GM04503 (cell line): ENCODE measurements at places on chromosomes 1 and 21.

GRCh38 chr1:104309673-104310072 lies 560.0 kb downstream of the AMY1C start:
- no peak for DNase-seq

- no peak for DNase-seq
Measured at GRCh38 chr1:91827459-91828321, 58.3 kb downstream of the TGFBR3 start.

DNA sequence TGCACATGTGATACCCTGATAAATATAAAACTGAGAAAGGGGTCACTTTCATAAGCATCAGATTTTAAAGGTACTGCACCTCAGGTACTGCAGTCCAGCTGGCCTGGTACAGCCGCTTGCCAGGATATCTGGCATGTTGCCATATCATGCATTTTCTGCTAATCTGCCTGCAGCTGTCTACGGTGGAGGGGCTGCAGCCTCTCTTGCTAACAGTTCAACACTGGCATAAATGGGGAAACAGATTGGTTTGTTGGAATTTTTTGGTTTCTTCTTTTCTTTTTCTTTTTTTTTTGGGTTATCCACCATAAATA lies 71.5 kb downstream of the MIS18A start:
- DNase-seq: no peak

GRCh38 chr21:42530167-42530518 lies 16.5 kb downstream of the SLC37A1 start:
- no peak for DNase-seq

DNA sequence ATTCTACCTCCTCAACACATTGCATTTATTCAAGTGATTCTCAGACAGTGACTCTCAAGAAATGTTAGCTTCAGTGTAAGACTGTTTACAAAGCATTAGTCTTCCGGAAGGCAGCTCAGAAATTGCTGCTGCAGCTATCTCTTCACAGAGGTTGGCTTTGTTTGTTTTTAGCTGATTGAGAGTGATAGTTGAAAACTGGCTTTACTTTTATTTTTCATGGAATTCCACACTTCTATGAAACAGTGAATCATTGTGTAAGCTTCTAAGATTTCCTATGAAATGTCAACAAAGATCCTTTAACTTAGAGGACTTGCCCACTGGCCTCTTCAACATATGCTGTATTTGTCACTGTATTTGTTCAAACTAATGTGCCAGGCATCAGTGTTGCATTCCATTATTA lies 121.3 kb downstream of the TNNI3K start:
- DNase-seq: no peak

- DNase-seq: no peak
Measured at GRCh38 chr1:159970932-159971342, 16.9 kb upstream of the SLAMF9 start.

- DNase-seq: no peak
Measured at GRCh38 chr1:164515711-164516331, 43.2 kb upstream of the PBX1 start.

- DNase-seq: no peak
Measured at GRCh38 chr1:97489834-97490233, 431.0 kb downstream of the DPYD start.

DNA sequence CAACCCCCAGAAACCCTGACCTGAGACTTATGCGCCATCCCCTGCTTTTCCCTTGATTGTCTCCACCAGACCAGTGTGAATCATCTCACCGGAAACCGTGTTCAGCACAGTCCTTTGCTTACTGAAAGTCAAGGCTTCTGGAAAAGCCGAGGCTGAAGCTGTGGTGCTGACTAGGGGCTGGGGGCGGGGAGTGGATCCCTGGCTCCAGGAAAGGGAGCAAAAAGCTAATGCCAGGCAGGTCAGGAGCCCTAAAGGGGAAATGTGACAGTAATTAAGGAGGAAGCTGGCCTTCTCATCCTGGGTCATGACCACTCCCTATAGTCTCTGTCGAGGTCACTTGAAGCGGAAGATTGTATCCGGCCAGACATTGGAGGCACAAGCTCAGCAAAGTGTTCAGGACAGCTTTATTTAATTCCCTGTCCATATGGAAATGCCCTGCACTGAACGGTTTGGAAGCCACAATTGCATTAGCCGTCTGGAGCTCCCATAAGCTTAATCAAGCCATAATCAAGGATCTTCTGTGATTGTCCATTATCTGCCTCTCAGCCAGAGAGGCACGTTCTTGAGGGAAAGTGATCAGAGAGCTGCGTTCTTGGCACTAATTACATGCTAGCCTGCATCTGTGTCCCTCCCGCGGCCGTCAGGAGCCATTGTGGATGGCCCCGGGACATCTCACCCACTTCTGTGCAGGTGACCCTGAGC lies 403.6 kb downstream of the RRAGC start:
- DNase-seq: no peak

- DNase-seq: peak; percentile 73
Measured at GRCh38 chr1:78722947-78723346, 73.3 kb downstream of the IFI44 start.

GRCh38 chr21:35026153-35026500 lies 23.0 kb downstream of the RUNX1 start:
- DNase-seq: no peak

DNA sequence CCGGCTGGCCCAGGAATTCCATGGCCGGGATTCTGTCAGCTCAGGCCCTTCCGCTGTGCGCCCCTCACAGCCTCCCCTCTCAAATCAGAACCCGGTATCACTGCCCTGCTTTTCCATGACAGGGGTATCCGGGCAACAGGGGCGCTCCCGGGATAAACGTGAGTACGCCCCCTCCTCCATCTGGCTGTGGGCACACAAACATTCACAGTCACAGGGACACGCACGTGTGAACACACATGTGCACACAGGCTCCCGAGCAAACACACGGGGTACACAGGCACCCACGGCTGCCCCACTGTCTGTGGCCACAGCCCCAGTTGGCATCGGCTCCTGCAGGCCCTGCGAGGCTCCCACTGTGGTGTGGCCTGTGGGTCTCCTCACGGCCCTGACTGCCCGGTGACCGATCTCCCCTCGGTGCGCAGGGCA lies 16.7 kb downstream of the COL6A1 start:
- DNase-seq: no peak

DNA sequence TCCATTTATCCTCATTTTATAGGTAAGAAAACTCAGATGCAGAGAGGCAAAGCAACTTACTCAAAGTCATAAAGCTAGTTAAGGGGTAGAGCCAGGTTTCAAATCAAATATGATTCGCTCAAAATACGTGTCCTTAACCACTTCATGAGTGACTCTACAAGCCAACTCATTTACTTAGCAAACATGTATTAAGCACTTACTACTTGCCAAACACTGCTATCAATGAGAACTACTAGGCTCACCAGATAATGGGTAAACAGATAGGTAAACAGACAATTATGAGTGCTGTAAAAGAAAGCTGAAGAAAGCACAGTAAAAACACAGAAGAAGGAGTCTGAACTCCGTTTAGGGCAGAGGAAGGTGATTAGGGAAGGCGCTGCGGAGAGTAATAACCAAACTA lies 65.9 kb downstream of the WDR64 start:
- DNase-seq: no peak

DNA sequence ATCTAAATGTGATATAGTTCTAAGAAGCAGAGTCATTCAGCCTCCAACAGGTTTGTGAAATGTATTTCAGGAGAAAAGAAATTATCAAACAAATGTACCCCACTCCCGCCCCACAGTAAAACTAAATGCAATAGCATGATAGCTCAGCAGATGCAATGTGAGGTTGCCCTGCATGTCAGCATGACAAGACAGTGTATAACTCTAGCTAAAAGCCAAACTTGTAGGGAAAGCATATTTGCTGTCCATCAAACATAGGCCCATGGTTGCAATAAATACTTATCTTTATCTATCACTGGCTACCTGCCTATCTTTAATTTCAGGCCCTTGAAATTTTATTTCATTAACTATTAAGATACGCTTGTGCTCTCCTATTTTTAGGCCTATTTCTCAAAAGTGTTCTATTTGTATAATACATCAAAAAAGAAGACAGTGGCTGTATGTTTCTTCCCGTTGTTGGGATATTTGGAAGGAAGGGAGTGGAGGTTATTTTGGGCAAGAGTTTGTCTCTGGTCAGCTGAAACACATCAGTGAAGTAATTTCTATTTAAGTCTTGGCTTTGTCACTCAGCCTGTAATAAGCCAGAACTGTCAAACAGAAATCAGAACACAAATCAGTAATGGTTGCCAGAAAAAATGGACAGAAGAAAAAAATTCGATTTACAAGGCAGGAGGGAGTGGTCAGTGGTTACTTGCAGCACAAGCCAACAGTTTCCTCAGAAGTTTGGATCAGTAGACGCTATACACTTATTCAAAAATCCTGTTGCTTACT lies 307.4 kb upstream of the ADGRL2 start:
- DNase-seq: no peak

- DNase-seq: no peak
Measured at GRCh38 chr1:205488074-205488723, 16.3 kb upstream of the CDK18 start.

DNA sequence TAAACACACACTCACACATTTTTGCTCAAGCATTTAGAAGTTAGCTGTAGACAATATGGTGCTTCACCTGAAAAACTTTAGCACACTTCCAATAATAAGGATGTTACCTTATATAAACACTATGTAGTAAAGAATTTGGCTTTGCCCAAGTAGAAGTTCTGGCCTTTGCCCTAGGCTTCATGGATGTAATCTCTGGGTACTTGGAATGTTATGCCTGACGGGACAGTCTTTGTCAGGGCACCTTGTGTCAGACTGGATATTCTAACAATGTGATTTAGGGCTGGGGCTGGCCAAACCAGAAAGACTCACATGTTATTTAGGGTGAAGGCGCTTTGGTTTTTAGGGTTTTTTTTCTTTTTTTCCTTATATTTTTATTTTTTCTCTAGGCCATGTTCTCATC lies 34.8 kb upstream of the TRIM33 start:
- no peak for DNase-seq

DNA sequence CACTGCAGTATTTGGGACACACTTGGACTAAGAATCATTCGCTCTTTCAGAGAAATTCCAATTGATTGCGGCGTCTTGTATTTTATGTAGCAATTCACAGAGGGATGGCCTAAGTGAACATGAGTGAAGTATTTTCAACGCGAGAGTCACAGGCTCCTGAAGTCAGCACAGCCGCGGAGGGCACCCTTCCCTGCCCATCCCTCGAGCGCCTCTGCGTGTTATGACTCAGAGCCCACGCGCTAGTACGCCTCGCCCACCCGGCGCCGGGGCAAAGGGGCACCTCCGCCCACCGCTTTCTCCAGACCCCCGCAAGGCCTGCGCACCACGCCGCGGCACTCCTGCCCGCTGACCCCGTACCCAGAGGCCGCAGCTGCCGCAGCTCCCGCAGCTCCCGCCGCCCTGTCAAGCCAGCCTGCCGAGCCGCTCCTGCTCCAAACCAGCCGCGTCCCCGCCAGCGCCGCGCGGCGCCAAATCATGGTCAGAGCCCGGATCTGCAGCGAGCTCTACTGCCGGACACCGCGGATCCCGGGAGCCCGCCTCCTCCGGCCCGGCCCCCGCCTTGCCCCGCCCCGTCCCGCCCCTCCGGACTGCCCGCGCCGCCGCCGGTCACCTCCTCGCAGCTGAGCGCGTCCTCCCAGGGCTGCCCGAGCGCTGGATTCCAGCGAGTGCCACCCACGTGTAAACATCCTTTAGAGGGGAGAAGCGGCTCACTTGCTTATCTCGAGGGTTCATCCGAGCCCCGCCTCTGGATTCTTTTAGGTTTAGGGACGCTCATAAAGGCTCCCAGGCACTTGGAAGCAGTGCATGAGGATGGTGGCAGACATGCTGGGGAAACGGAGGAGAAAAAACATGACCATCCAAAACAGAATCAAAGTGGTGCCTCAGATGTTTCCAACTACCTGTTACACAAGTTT lies at the start of gene GLRX2:
Gene GLRX2, minus strand, starts transcription at position 508 of the 914 bp plus-strand sequence. Its CDS starts 32 bp downstream, at position 476.
- peak; percentile 47 for DNase-seq

- no peak for DNase-seq
Measured at GRCh38 chr21:15134701-15135470, 70.1 kb upstream of the NRIP1 start.

DNA sequence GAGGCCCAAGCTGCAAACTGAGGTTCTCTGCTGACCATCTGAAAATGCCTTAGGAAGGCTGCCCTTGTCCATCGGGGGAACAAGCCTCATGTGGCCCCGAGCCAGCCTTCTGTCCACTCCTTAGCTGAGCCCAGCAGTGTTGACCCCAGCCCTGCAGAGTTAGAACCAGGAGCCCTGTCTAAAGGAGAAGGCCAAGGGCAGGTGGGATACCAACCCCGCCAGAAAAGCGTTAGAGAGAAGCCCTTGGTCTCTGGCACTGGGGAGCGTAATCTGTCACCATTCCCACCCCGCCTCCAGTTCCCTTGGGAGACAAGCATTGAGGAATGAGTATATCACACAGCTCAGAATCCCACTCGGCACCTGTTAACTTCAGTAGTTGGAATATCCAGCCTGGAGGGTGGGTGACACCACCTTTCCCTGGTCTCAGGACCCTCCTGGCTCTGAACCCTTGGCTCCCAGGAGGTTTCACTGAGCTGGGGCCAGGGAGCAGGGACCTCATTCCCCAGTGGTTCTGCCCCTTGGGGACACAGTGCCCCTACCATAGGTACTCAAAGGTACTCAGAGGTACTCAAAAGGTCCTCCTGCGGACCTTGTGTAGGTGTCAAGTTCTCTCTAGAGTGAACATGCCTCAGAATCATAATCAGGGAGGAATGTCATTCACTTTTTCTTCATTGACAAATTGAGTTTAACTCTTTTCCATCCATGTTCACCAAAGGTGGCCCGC lies 16.4 kb downstream of the ETS2 start:
- DNase-seq: no peak

DNA sequence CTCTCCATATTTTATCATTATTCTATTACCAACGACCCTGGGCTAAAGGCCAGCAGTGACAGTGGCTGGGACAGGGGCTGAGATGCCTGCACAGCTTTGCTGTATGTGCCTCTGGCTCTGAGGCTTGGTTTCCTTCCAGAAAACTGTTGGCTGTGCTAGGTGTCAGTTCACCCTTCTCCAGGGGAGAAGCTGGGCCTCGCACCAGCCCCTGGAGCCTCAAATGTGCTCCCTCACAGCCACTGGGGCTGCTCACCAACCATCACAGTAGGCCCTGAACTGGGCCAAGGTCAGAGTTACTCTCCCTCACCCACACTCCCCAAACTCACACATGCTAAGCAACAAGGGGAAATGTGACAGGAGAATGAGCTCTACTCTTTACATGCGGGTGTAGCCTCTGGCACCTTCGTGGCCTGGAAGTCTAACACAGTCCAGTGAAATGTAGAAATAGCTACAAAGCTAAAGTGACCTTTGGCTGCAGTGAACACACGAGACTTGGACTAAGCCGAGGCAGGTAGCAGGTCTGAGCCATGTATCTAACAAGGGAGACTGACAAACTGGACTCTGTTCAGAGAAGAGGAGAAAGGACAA lies 4.7 kb upstream of the CD160 start:
- no peak for DNase-seq
